ENCODE measurements at places on chromosomes 16 and 17.
A peak's percentile ranks its signal among the peaks of the same experiment; 100 is the strongest.

- DNase-seq: no peak
Observed at GRCh38 chr16:16038950-16039349, 89.5 kb downstream of the ABCC1 start.

DNA sequence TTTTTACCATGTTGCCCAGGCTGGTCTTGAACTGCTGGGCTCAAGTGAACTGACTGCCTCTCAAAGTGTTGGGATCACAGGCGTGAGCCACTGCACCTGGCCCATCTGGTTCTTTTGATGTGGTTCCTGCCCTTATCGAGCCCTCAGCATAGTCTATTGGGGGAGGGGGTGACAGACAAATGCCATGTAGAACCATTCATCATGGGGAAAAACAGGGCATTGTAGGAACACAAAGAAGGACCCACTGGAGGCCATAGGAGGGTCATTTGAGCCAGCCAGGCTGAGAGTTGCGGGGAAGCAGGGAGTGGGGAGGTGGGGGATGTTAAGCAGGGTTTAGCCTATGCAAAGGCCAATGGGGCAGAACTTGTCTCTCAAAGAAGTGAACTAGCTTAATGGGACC lies 11.9 kb downstream of the SEC14L5 start:
- DNase-seq: no peak

GRCh38 chr17:12992676-12993075 lies 25.2 kb downstream of the ELAC2 start:
- no peak for DNase-seq

DNA sequence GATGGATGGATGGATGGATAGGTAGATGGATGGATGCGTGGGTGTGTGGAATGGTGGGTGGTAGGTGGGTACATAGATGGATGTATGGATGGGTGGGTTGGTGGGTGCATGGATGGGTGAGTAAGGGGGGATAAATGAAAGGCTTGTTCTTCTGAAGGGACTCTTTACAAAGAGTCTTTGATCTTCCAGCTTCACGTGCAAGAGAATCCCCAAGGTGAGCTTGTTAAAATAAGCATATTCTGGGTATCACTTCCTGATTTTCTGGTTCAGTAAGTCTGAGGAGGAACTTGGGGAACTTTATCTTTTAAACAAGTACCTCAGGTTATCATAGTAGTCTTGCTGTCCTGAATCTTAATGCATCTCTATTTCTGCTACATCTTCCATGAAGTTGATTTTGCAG lies 639.1 kb downstream of the MAF start:
- DNase-seq: no peak

DNA sequence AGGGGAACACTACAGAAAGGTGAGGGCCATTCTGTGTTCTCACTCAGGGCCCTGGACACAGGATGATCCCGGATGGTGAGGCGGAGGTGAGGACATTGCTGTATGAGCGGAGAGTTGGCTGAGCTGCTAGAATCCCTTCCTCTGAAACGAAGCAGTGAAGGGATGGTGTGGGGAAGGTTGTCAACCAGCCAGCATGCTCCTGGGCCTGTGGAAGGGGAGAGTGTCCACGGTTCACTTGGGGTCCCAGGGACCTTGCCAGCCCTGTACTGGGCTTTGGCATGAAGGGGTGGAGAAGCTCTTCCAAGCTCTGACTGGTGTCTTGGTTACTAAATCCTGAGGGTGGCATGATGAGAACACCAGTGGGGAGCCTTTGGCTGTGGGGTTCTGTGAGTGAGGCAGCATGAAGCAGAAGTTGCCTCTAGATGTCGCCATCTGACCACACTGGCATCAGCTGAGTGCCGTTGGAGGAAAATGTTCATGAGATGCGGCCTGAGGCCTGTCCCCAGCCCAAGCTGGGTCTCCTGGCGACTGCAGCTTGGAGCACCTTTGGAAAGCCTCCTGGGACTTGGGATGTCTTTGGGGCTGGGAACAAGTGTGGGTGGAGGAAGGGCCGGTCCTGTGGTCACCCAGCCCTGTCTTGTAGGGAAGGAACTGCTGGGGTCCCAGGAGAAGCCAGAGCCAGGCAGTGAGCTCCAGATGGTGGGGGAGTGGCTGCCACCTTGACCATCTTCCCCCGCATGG lies 14.8 kb downstream of the PDP2 start:
- DNase-seq: peak; percentile 50

- peak; percentile 25 for DNase-seq
Observed at GRCh38 chr17:2174468-2175293, 119.8 kb downstream of the HIC1 start.

- no peak for DNase-seq
Observed at GRCh38 chr17:75783069-75783783, 1.4 kb upstream of the UNK start.

DNA sequence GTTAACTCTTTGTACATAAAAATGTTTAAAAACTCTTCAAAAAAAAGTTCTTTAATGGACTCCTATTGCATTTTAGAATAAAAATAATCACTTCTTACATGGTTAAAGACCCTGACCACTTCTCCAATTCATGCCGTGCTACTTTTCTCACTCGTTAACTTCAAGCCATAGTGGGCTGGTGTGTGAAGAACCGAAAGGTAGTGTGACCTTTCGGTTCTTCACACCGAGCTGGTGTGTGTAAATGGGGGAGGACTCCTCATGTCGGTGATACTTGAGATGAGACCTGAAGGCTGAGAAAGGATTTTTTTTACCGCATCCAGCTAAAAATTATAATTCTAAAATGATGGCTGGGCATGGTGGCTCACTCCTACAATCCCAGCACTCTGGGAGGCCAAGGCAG lies 22.1 kb downstream of the RFFL start:
- DNase-seq: no peak

GRCh38 chr17:28395426-28395825 lies 10.6 kb downstream of the SLC46A1 start:
- DNase-seq: no peak

DNA sequence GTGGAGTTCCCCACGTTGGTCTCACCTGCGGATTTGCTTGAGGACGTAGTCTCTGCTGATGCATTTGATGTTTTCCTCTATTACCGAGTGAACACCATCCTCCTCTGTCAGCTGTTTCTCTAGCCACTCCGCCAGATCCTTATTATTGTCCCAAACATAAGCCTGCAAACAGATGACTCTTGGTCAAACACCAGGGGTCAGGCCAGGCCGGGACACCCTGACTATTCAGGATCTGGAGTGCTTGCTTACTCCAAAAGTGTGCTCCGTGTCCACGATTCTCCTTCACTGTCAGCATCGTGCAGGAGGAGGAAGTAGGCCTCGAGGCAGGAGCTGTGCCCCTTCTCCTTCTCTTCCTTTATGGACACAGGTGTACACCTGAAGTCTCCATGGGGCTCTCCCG lies 140.2 kb downstream of the AATF start:
- no peak for DNase-seq

GRCh38 chr16:11342021-11342855 lies 3.0 kb upstream of the RMI2 start:
- no peak for DNase-seq

- no peak for DNase-seq
Observed at GRCh38 chr16:13471036-13471435, 448.9 kb upstream of the ERCC4 start.

DNA sequence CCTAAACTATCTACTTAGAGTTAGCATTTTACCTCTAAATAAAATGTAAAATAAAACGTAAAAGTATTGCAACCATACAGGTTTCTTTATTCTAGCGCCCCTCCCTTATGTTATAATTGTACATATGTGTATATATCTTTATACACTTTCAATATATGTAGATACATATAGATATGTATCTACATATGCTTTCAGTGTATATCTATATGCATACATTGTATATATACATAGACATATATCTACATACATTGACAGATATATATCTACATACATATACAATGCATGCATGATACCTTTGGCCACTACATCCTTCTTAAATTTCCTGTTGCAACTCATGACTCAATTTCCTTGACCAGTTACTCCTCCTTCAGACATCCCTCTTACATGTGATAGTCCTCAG lies 16.7 kb downstream of the BPTF start:
- no peak for DNase-seq

DNA sequence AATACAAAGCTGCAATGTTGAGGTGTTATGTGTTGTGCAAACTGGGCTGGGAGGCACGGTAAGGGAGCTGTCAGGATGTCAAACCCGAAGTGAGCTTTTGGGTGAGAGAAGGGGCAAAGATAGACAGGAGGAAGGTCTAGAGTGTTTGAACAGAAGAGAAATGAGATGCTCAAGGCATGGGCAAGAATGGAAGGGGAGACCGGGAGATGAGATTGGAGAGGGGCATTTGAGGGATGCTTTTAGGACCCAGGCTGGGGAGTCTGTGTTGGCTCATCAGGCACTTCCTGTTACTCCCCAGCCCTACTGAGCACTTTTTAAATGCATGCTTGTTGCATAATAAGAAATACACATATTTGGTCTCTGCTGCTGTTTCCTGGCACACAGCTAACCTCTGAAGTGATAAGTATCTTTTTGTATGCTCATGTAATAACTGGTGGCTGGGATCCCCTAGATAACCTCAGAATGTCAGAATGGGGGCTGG lies 13.7 kb downstream of the UNC45B start:
- peak; percentile 18 for DNase-seq

DNA sequence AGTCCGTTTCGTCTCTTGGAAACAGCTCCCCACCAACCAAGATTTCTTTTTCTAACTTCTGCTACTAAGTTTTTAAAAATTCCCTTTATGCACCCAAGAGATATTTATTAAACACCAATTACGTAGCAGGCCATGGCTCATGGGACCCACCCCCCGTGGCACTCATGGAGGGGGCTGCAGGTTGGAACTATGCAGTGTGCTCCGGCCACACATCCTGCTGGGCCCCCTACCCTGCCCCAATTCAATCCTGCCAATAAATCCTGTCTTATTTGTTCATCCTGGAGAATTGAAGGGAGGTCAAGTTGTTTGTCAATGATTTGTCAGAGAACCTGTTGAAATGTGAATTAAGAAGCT lies 48.2 kb downstream of the IL21R start:
- DNase-seq: no peak

- DNase-seq: no peak
Observed at GRCh38 chr16:8548166-8548565, 42.1 kb downstream of the TMEM114 start.

DNA sequence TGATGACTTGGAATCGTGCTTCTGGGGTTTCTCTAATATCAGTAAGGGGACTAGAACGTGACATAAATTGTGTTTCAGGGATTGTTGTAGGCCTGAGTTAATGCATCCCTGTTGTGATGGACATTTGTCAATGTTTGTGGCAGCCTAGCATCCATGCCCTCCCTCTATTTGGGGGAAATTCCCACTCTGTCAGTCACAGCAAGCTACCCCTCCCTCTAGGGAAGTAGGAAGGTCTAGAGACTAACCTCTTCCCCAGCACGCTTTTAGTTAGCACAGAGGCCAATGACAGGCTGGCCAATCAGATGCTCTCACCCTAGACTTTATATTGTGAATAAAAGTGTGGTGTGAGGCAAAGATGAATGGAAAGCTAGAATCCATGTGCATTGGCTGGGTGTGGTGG lies 32.4 kb upstream of the NF1 start:
- no peak for DNase-seq

- DNase-seq: no peak
Observed at GRCh38 chr16:48109475-48109874, 46.3 kb downstream of the ABCC12 start.

DNA sequence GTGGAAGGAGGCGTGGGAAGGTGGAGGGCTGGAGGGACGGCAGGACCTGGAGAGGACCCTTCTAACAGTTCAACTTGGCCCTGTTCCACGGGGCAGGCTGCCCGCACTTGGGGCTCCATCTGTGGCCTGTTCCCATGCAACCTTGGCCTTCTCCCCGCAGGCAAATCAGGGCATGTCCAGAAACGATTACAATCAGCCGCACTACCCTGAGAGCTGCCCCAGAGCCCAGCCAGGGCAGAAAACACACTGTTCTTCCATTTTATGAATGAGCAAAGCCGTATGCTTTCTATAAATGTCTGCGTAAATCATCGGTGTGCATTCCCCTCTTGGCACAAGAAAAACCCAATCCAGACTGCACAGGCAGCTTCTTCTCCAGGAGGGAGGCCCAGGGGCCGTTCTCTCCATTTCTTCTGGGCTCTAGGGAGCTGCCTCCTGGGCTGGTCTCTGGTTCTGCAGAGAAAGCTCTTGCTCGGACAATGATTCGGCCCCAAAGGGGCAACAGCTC lies 228.7 kb downstream of the SOX9 start:
- DNase-seq: no peak

Measured in NCI-H226 (cell line).